Kidney epithelial cell (primary cell): ENCODE measurements at places on chromosomes 4 and X. TPM values are rescaled to one million over a fixed set of nuclear protein-coding genes. Genes with fewer than 3 reads are reported as not detected.

GRCh38 chr4:100738196-100739165 lies 220.7 kb upstream of the EMCN start:
- peak; percentile 69 for DNase-seq

DNA sequence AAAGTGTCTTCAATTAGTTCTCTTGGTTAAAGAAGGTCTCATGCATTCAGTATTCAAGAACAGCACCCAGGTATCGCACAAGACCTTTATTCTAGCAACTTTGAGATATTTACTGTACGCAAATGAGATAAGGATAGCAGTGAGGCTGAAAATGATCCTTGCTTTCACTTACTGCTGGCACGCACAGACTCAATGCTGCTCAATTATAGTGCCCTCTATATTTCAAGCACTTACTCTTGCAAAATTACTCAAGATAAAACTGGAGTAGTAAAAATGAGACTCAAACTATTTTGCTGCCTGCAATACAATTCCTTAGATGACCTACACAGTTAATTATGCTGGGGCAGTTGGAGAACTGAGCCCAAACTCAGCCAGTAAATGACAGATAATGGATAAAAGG lies 60.9 kb downstream of the ADGRA3 start:
- DNase-seq, result no peak

ZNF732 gene
- 0.79 and 1.2 TPM in 2 replicates for total RNA-seq

GRCh38 chrX:40244980-40245379 lies 147.2 kb upstream of the BCOR start:
- no peak for DNase-seq

DNA sequence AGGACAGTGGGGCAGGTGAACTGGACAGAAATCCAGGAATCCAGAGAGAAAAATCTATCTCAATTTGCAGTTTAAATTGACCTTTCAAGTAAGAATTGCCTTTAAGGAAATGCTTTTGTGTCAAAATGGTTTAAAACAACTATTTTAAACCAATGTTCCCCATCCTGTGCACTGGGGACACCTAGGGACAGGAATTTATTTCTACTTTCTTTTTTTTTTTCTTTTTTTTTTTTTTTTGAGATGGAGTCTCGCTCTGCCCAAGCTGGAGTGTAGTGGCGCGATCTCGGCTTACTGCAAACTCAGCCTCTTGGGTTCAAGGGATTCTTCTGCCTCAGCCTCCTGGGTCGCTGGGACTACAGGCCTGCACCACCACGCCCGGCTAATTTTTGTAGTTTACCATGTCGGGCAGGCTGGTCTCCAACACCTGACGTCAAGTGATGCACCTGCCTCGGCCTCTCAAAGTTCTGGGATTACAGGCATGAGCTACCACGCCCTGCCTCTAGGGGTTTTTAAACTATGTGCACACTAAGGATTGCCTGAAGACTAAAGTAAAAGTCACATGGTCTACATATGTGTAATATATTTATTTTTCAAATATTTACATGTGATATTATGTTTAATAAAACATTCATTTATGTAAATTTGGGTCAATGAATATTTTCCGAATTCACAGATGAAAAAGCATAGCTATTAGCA lies 1213.4 kb downstream of the STIM2 start:
- no peak for DNase-seq

GRCh38 chrX:107627838-107628661 lies at the start of gene PRPS1:
PRPS1 (plus strand) TSS chrX:107628510; CDS start chrX:107628629, 119 bp downstream.
- DNase-seq, result peak; percentile 79

GABRA4 gene
- total RNA-seq, result not detected in 2 replicates

DNA sequence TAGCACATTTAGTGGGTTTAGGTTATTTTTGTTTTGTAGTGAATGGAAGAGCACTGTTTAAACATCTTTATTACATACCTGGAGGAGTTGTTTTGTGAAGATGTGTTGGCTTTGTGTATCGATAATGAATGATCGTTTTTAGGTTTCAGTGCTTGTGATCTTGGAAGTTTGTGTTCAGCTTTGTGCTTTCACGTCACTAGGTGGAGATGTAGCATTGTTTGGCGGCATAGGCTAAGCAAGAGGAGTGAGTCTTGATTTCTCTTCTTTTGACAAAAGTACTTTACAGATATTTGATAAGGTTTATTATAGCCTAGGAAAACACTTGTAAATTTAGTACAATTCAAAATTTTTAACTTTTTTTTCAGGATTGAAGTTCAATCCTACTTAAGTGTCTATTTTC lies 50.4 kb downstream of the PDK3 start:
- no peak for DNase-seq
